ENCODE measurements at places on chromosomes 4 and X.

- no peak for DNase-seq
These were observed 371.8 kb downstream of the FSTL5 start for GRCh38 chr4:161791796-161792556.

GRCh38 chr4:79948739-79949138, 124.3 kb downstream of the ANTXR2 start:
- no peak for DNase-seq

- DNase-seq = peak; percentile 3
These were observed 67.0 kb downstream of the UCHL1 start for GRCh38 chr4:41323706-41324105.

GRCh38 chr4:16496501-16496900, 270.2 kb upstream of the TAPT1 start:
- DNase-seq = peak; percentile 77

GRCh38 chr4:80072228-80072743, 743 bp downstream of the ANTXR2 start:
- no peak for DNase-seq

Measured in HFFc6 (cell line).